CD4-positive, alpha-beta T cell treated with Interleukin-17A for 4 hours (primary cell): ENCODE measurements at places on chromosomes 6 and 20.

- no peak for DNase-seq
Observed at GRCh38 chr6:167462514-167463312, 137.8 kb downstream of the TTLL2 start.

DNA sequence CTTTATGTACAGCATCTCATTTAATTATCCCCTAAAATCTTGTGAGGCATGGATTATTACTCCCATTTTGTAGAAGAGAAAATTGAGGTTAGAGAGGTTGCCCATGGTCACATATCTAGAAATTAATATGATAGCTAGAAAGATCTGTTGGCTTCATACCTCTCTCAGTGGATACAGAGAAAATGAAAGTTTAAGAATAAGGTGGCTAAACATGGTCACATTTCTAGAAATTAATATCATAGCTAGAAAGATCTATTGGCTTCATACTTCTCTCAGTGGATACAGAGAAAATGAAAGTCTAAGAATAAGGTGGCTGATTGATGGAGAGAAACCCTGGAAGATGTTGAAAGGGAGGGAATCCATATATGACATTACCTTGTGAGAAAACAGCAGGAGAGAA is 260.7 kb upstream of the MAN1A1 start:
- no peak for DNase-seq

GRCh38 chr6:151475653-151476523 is 17.9 kb upstream of the CCDC170 start:
- DNase-seq, result peak; percentile 75

DNA sequence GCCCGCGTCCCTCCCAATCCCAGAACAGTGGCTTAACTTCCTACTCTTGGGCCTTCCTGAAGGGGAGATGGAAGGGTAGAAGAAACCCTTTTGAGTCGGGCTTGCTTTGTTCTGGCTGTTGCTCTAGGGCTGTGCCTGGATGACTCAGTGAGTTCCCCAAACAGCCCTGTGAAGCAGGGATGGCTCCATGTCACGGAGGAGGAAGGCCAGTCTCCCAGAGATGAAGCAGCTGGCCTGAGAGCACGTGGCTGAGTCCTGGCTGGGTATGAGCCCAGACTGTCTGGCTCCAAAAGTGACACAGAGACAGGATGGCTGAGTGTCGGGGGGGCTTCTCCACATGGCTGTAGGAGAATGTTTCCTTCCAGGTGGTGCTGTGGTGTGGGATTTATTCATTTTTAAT is 4.6 kb downstream of the SYTL3 start:
- DNase-seq, result peak; percentile 32

DNA sequence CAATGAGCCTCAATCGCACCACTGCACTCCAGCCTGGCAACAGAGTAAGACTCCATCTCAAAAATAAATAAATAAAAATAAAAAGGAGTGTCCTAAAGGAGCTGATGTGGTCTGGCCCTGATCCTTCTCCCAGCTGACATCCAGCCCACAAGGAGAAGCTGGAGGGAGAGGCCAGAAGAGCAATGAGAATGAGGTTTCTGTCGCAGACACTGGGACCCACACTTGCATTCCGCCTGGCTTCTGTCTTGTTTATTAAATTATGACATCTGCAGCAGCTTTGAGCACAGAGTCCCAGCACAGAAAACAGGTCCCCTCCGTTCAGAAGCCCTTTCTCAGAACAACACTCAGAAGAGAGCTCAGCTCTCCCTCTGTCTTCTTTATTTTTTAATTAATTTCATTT is 10.3 kb upstream of the E2F1 start:
- DNase-seq, result no peak

DNA sequence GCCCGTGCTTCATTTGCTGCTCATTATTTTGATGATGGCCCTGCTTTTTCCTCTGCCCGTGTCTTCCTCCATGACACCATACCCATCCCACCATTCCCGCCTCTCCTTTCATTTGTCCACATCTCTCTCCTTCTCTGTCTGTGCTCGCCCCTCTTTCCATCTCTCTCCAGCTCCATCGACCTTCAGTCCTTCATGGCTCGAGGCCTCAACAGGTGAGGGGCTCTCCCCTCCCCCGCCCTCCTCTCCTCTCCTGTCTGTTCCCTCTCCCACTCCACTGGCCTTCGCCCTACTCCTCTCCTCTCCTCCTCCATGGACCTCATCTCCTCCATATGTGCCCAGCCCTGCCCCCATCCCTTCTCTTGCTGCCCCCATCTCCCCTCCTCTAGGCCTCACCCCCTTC is 12.1 kb upstream of the ZBTB9 start:
- no peak for DNase-seq

DNA sequence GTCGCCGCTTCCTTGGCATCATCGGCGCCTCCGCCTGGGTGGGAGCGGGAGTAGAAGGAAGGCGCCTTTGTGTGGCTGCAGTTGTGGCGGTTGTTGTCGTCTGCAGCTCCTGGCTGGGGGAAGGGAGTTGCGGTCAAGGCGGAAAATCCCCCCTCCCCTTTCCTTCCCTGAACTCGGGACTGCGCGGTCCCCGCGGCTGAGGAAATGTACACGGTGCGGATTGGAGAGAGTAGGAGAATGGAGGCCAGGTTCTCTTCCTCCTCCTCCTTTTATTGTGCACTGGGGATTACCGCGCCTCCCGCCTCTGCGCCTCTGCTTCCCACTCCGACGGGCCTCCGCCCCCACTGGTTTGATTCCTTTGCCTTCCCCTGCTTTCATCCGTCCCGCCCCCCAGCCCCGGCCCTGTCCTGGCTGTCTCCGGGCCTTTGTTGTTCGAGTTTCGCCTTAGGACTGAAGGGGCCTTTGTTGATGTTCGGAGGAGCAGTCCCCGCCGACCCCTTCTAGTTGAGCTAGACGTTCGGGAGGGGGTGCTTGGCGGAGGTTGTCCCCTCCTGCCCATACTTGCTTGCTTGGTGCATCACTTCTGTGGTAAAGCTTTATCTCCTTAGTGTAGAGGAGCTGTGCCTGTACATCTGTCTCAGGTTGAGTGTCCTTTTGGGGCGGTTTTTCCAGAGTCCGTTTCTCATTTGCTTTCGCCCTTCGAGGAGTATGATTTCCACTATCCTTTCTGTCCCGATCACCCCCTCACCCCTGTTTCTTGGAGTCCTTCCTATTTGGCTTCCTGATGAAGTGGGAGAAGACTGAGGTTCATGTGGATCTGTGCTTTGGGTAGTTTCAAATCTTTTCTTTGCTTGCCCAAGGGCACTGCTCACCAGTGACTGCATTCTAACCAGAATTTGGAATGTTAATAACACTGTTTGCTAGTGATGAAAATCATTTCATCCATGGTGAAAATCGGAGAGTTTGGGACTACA is 764 bp downstream of the ZNF292 start:
- DNase-seq, result no peak
